ENCODE measurements at places on chromosomes 1 and 21. TPM values are rescaled to one million over a fixed set of nuclear protein-coding genes. Genes with fewer than 3 reads are reported as not detected.

Gene TTC22
- total RNA-seq, result 0.09 TPM

Gene CDC20
- 8.3 TPM for total RNA-seq

Gene WNT4
- total RNA-seq, result 0.76 TPM

Gene WDR64
- under 0.01 TPM for total RNA-seq

Gene TSPAN1
- 0.33 TPM for total RNA-seq

Gene EXTL1
- not detected for total RNA-seq

Gene TRIM63
- under 0.01 TPM for total RNA-seq

Gene GUCA2B
- not detected for total RNA-seq

Gene NFIA
- 16.6 TPM for total RNA-seq

Gene SERINC2
- 6.5 TPM for total RNA-seq

Gene RSPH1
- total RNA-seq, result not detected

Gene OR2T4
- total RNA-seq, result not detected

Gene ATP13A2
- total RNA-seq, result 27.6 TPM

Gene CD2
- total RNA-seq, result not detected

Gene EDN2
- total RNA-seq, result not detected

Gene PYHIN1
- not detected for total RNA-seq

Gene LRRC53
- not detected for total RNA-seq

Gene TSTD1
- total RNA-seq, result 9.1 TPM

Gene KCNE2
- total RNA-seq, result not detected

Gene OPTC
- not detected for total RNA-seq

Gene SLC44A3
- total RNA-seq, result 4.1 TPM

Gene CATSPERE
- 0.77 TPM for total RNA-seq

Gene COL9A2
- total RNA-seq, result 0.69 TPM

Gene ATAD3B
- total RNA-seq, result 12.4 TPM

Gene BGLAP
- total RNA-seq, result 0.33 TPM

Gene AMY1A
- not detected for total RNA-seq

Gene S100A16
- total RNA-seq, result 493 TPM

Gene EEIG2
- total RNA-seq, result 2.7 TPM

Gene MTOR
- 48.4 TPM for total RNA-seq

Gene TXNDC12
- total RNA-seq, result 28.0 TPM

Gene LRRC41
- 42.7 TPM for total RNA-seq

Gene FAM163A
- total RNA-seq, result 0.09 TPM

Gene KAZN
- total RNA-seq, result 0.69 TPM

Gene SH3D21
- total RNA-seq, result 0.65 TPM

Gene SERPINC1
- 0.22 TPM for total RNA-seq

Gene RPS6KA1
- total RNA-seq, result 13.5 TPM

Gene NOTCH2NLA
- total RNA-seq, result 18.4 TPM

Gene CD53
- total RNA-seq, result not detected

Gene HSD3B1
- not detected for total RNA-seq

Measured in dermis lymphatic vessel endothelial cell (primary cell).